ENCODE measurements at places on chromosomes 1 and 21. TPM values are rescaled to one million over a fixed set of nuclear protein-coding genes. Genes with fewer than 3 reads are reported as not detected.
A peak's percentile ranks its signal among the peaks of the same experiment; 100 is the strongest.

GRCh38 chr1:205710201-205711062 is 30.1 kb upstream of the SLC45A3 start:
- no peak for DNase-seq

- DNase-seq = no peak
These were observed 74.4 kb upstream of the SDC3 start for GRCh38 chr1:30982937-30983336.

DNA sequence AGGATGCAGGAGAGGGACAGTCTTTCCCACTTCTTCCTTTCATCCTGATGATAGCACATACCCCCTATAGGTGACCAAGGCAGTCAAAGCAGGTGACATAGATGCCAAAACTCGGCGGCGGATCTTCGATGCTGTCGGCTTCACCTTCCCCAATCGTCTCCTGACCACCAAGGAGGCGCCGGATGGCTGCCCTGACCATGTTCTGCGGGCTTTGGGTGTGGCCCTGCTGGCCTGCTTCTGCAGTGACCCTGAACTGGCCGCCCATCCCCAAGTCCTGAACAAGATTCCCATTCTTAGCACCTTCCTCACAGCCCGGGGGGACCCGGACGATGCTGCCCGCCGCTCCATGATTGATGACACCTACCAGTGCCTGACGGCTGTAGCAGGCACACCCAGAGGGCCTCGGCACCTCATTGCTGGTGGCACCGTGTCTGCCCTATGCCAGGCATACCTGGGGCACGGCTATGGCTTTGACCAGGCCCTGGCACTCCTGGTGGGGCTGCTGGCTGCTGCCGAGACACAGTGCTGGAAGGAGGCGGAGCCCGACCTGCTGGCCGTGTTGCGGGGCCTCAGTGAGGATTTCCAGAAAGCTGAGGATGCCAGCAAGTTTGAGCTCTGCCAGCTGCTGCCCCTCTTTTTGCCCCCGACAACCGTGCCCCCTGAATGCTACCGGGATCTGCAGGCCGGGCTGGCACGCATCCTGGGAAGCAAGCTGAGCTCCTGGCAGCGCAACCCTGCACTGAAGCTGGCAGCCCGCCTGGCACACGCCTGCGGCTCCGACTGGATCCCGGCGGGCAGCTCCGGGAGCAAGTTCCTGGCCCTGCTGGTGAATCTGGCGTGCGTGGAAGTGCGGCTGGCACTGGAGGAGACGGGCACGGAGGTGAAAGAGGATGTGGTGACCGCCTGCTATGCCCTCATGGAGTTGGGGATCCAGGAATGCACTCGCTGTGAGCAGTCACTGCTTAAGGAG is 2.9 kb downstream of the NCDN start:
- no peak for DNase-seq

DNA sequence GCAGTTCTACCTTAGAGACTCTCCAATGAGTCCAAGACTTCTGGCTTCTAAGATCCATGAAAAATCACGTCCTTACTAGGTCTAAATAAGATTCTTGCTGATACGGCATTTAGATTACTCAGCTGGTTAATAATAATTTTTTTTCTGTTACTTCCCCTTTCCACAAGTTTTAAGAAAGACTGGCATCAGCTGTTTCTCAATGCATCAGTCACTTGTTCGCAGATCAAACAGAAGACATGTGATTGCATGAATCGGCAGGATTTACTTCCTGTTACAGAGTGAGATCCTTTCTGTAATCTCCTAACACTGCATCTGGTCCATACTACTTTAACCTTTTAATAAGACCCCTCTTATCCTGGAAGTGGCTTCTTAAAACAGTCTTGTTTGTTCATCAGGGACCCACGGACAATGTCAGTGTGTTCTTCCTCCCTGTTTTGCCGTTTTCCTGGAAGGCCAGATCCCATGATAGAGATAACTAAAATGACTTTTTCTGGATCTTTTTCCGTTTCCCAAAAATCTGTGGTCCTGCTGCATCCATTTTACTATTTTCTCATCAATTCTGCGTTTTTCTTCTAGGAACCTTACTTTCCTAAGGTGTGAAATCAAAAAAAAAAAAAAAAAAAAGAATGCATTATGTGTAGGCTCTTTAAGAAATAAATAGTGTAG is 6.1 kb downstream of the NPL start:
- no peak for DNase-seq

Gene SPRR3
- 1.0 TPM for total RNA-seq

GRCh38 chr1:203669739-203670138 is 43.1 kb downstream of the ATP2B4 start:
- no peak for DNase-seq

DNA sequence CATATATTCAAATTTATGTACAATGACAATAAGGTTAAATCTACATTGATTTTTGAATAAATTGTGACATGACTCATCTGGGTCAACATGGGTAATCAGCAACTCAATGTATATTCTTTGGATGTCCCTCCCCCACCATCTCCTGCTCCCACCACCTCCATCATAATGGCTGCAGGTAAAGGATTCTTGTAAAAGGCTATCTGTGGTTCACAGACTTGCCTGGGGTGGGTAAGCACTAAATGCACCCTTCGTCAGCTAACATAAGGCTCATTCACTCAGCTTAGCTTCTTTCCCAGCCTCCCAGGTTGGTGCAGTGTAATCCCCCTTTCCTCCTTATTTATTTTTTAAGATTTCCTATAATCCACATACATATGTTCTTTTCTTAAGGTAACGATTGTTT is 355.7 kb upstream of the DPYD start:
- no peak for DNase-seq

DNA sequence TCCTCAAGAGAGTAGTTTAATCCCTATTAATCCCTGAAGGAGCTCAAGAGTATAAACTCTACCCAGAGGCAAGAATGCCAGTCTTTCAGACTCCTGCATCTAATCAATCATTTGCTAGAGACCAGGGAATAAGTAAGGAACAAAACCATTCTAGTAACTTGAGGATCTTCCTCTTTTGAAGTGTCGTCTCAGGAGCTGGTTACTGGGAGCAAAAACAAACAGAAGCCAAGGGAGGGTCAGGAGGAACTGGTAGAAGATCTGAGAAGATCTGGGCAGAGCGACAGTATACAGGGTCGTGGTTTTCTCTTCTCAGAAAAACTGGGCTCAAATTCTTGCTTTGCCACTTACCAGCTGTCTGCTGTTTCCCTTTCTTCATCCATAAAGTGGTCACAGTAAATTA is 69.3 kb downstream of the RPS6KA1 start:
- DNase-seq = no peak

GRCh38 chr1:113403065-113403464 is 12.8 kb downstream of the MAGI3 start:
- DNase-seq = no peak

DNA sequence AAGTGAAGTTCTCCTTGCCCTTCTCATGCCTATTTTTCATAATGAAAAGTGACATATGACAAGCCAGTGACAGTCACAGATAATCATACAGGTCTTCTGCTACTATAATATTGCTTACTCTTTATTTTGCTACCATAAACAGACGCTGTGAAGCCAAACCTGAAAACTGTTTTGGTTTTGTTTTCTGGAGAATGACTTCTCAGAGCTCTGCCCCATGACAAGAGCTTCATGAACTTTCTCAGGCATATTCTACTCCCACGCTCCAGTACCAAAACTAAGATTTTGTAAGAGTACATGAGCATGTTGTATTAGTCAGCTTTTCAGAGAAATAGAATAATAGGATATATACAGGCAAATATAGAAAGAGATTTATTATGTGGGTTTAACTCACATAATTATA is 64.3 kb upstream of the VTCN1 start:
- no peak for DNase-seq

- no peak for DNase-seq
These were observed 22.1 kb downstream of the PSEN2 start for GRCh38 chr1:226892524-226892875.

Gene PLCH2
- total RNA-seq = 0.27 TPM

DNA sequence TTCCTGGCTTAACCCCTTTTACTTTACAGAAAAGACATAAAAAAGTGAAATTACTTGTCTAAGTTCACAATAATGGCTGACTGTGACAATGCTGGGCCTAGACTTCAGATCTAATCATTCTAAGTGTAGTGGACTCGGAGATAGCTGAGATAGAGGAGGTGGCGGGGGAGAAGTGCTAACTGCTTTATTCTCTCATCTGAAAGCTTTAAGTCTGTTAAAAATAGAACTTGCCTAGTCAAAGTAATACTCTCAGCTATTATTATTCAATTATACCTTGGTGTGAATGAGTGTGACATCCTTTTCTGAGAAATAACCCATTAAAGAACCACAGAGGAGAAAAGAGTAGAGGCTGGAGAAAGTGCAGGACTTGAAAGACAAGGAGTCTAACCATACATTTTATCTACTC is 96.1 kb upstream of the OLIG2 start:
- DNase-seq = no peak

Gene RNF186
- total RNA-seq = not detected

Gene WDR64
- total RNA-seq = not detected

DNA sequence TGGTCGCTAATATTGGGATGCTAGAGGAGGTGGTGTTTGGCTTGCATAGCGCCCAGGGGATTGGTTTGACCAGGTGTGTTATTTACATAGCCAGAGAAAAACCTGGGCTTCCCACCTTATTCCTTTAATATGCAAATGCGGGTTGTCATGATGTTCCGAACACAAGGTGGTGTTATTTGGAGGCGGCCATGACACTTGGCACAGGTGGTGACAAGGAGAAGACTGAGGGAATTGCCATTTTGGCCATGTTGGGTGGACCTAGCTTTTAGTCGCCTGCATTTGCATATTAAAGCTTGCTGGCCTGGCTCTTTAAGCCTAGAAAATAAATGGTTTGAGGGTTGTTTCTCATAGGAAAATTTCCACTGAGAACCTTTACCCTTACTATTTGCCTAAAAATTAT is 490.5 kb downstream of the SIPA1L2 start:
- no peak for DNase-seq

GRCh38 chr1:231130544-231130943 is 31.3 kb upstream of the TRIM67 start:
- no peak for DNase-seq

Gene CFHR1
- total RNA-seq = not detected

GRCh38 chr1:200029035-200029821 is 1.7 kb downstream of the NR5A2 start:
- peak; percentile 60 for DNase-seq

GRCh38 chr1:150066838-150067183 is 765 bp upstream of the VPS45 start:
- peak; percentile 66 for DNase-seq

- no peak for DNase-seq
These were observed 2.5 kb upstream of the ECM1 start for GRCh38 chr1:150505431-150505830.

DNA sequence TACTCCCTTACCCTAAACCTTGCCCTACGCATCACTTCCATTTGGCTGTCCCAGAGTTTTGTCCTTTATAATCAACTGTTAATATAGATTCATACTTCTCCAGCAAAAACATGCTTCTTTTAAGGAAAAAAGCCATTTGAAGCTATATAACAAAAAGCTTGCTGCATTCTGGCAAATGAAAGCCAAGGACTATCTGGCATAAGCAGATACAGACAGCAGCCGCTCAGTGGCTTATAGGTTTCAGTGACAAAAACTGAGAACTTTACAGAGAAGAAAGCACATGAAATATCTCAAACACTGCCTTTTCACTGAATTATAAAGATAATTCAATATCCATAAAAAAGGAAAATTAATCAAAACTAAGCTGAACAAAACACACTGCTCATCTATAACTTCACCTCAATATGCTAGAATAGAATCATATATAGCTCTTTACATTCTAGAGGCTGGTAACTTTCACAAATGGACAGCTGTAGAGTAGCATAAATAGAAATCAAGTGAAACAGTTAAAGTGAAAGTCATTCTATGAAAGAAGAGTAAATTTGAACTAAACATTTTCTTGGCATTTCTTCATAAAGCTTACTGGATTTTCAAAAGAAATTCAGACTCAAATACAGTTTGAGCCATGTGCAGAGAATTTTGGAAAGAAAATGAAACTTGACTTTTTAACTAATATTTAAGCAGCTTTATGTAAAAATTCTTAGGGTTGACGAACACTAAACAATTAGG is 19.6 kb downstream of the CDC42BPA start:
- DNase-seq = no peak

DNA sequence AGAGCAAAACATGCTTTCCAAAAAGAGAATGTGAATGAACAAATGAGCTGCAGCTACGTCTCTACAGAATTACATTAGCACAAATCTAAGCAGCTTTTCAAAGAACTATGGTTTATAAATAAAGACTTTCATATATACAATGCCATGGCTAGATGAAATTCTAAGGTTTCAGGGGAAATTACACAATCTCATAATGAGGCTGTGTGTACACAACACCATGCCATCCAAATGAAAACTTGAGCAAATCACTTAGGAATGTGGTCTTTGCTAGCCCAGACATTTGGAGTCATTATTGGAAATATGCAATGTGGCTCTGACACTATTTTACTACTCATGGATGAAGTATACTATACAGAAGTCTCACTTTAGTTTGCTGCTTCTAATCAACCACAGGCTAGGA is 37.5 kb downstream of the SPAG17 start:
- DNase-seq = no peak

GRCh38 chr1:74767490-74767889 is 34.5 kb downstream of the TYW3 start:
- DNase-seq = no peak

Gene TENT5C
- 19.8 TPM for total RNA-seq

- no peak for DNase-seq
These were observed 58.6 kb downstream of the TLR5 start for GRCh38 chr1:223084464-223084866.

DNA sequence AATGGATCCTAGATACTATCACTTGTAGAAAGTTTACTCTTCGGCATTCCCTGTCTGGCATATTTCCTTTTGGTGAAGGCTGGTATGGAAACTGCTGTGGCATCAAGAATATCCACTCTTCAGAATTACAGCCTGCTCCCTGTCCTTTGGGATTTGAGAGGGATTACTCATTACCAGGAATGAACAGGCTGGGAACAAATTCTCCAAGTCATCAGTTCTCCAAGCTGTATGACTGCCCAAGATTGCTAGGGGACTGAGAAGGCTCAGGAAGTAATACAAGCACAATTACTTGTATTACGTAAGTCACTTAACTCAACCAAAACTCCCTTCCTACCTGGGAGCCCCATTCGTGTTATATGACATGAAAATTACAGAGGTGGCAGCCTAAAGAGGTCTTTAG is 49.6 kb downstream of the CD58 start:
- no peak for DNase-seq

GRCh38 chr1:119266386-119266785 is 102.2 kb upstream of the HAO2 start:
- DNase-seq = no peak

Gene ZNF593
- 50.8 TPM for total RNA-seq

GRCh38 chr1:19885821-19886220 is 3.6 kb downstream of the OTUD3 start:
- no peak for DNase-seq

- DNase-seq = no peak
These were observed 34.1 kb downstream of the KIAA1614 start for GRCh38 chr1:180946541-180947498.

- DNase-seq = no peak
These were observed 801.7 kb upstream of the BRINP3 start for GRCh38 chr1:191279266-191279800.

Gene TTLL7
- 0.75 TPM for total RNA-seq
